Bronchial epithelial cell (primary cell): ENCODE measurements at places on chromosomes 13 and 19.

DNA sequence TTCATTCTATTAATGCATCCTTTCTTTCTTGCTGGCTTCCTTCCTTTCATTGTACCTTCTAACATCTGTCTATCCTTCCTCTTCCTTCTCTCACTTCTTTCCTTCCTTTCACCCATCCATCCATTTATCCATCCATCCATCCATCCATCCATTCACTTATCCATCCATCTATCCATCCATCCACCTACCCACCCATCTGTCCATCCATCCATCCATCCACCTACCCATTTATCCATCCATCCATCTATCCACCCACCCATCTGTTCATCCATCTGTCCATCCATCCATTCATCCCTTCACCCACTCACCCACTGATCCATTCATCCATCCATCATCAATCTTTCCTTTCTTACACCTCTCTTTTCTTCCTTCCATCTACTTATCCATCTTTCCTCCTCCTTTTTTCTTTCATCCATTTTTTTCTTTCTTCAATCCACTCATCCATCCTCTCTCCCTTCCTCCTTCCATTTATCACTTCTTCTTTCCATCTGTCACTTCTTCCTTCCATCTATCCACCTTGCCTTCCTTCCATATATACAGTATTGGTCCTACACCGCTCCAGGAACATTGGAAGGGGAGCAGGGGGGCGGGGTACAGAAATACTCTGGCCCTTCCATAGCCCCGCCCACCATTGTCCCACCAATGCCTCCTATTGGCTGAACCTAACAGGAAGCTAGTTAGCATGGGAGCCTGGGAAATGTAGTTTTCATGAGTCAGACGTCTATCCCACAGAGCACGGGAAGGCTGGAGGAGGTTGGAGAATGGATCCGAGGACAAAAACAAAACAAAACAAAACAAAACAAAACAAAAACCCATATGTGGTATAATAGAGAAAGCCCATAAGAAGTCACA, 45.9 kb downstream of the MBD3L1 start:
- no peak for DNase-seq

- DNase-seq: peak; percentile 65
Observed at GRCh38 chr19:1076951-1077350, 10.0 kb downstream of the ARHGAP45 start.

- no peak for DNase-seq
Observed at GRCh38 chr19:48671446-48671995, 1.3 kb downstream of the NTN5 start.

GRCh38 chr19:51331193-51331592, 10.7 kb downstream of the VSIG10L start:
- DNase-seq: no peak

DNA sequence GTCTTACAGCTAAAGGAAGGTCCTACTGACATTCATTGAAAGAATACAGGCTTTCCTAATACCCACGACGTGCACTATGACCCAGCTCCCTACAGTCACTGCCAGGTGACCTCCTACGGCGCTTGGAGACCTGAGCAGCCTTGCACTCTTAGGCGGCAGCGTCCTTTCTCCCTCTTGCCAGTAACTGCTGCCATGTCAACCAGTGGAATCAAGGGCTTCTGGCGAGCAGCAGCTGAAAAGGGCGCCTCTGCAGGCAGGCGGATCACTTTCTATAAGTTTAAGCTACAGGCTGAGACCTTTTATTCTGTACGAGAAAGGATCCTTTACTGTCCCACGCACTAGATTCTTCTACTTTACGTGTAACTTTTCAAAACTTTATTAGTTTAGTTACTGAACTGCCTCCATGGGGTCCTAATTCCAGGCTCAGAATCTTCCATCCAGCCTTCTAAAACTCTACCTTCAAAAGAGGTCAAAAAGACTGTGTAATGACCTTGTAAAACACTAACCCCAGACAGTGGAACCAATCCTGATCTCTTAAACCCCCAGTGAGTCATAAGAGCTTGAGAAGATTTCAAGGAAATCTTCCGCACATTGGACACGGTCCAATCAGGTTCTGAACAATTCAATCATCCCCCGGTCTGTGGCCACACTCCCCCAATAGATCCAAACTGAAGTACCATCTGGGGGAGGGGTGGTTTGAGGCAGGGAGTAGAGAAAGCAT, 1.9 kb downstream of the KCTD12 start:
- DNase-seq: peak; percentile 40

DNA sequence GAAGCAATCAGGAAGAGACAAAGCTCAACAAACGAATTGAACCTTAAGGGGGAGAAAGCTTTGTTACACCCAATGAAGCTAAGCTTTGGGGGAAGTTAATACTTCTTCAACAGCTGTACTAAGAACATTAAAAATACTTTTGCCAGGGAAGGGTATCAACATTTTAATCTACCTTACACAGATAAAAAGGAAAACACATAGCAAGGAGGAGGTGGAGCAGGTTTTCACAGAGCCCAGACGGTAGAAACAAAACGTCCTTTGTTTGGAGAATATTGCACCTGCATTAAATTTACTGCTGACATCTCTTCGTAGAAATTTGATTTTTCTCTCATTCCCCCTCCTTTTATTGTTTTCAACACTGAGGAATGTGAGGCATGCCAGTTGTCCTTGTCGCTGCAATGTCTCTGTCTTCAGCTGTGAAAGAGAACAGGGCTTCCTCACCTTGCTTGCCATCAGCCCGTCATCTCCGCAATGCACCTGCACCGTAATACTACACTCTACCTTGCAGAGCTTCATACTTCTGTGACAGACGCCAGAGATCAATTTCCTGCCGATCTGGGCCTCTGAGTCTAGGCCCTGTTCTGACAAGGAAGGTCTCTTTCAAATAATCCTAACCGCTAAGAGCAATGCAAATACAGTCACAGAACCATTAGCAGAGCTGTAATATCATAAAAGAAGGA, 270.8 kb downstream of the SPRY2 start:
- no peak for DNase-seq

DNA sequence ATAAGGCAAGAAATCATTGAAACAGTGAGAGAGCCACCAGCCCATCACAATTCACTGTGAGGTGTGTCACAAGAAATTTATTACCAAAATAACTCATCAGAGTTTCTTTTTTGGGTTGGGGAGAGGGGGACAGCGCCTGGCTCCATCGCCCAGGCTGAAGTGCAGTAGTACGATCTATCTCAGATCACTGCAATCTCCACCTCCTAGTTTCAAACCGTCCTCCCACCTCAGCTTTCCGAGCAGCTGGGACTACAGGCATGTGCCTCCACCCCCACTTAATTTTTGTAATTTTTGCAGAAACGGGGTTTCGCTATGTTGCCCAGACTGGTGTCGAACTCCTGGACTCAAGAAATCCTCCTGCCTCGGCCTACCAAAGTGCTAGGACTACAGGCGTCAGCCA, 3.6 kb downstream of the IFNL1 start:
- no peak for DNase-seq

- DNase-seq: no peak
Observed at GRCh38 chr13:98842070-98842469, 89.6 kb upstream of the SLC15A1 start.

DNA sequence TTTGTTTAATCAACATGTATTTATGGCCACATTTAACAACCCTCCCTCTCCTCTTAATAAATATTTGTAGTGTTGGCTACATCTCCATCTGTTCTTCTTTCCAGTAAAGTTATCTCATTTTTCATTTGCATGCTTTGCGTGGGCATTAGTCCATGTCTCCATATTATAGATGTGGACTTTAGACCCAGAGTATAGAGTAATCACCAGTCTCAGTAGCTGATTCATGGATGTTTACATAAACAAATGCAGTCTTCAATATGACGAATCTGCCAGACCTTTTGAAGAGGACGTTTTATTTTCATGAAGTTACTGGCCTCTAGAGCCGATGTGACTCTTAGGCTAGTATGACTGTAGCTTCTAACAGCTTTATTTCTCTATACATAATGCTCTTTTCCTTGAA, 1546.2 kb downstream of the OLFM4 start:
- DNase-seq: no peak

DNA sequence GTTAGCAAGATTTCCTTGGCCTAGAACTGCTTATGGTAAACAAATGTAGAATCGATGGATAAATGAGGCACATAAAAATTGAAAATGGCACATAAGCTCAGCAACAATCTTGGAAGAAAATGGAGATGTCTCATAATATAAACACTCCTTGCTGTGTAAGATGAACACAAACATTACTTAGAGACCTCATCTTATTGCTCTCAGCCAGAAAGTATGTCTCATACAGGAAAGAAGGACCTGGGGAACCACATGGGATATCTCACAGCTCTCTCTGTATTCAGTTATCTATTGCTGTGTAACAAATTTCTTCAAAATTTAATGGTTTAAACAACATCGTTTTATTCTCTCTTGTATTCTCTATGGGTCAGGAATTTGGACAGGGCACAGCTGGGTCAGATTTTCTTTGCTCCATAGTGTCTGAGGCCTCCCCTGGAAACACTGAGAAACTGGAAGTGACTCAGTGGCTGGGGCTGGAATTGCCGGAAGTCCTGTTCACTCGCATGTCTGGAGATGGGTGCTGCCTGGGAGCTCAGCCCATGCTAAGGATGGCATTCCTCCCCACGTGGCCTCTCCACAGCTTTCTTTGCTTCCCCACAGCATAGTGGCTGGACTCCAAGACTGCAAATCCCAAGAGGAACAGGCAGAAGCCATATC, 105.1 kb downstream of the NUFIP1 start:
- DNase-seq: peak; percentile 60

DNA sequence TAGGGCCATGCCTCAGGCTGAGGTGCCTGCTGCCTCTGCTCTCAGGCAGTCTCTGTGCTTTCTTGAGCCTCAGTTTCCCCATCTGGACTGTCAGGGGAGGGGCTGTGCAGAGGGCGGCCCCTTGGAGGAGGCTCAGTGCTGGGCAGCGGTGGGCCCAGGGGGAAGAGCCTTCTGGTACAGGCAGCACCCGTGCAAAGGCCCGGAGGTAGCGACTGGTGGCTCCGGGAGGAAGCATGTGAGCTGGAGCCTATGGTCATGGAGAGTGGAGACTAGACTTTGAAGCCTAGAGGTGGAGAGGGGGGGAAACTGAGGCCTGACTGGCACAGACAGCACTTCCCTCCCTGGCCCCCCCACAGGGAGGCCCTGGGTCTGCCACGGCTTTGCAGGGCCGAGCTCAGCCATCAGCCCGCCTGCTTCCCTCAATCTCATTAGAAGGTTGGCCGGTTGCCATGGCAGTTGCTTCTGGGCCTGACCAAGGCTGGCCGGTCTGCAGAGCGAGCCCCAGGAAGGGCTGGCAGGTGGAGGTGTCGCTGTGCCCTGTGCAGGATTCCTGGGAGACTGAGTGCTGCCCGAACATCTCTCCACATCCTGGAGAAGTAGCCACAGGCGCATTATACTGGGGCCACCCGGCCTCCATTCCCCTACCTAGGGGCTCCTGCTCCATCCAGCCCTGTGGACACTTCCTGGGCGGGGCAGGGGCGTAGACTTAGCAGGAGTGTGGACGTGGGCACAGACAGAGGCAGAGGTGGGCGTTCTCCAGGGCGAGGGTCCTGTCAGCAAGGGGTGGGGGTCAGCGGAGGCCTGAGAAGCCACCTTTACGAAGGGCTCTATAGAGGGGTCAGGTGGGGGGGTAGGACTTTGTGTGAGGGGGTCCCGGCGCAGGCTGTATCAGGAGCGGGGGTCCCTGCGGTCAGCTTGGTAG, 53.2 kb downstream of the CRTC1 start:
- no peak for DNase-seq

DNA sequence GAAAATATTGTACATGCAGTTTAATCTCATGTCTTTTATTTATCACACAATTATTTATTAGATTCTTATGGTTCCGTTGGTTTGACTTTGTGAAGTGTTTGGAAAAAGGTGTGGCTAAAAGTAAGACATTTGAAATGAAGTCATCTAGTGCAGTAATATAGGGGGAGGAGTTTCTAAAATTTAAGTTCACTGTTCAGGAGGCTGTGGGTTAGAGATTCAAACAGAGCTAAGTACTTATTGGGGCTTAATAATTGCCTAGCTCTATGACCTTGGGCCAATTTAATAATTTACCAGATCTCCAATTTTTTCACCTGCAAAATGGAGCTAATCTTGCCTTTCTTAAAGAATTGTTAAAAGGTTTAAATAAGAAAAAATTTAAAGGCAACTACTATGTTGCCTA, 144.6 kb downstream of the NDFIP2 start:
- DNase-seq: no peak

GRCh38 chr19:29576046-29576606, 30.0 kb upstream of the POP4 start:
- DNase-seq: no peak

DNA sequence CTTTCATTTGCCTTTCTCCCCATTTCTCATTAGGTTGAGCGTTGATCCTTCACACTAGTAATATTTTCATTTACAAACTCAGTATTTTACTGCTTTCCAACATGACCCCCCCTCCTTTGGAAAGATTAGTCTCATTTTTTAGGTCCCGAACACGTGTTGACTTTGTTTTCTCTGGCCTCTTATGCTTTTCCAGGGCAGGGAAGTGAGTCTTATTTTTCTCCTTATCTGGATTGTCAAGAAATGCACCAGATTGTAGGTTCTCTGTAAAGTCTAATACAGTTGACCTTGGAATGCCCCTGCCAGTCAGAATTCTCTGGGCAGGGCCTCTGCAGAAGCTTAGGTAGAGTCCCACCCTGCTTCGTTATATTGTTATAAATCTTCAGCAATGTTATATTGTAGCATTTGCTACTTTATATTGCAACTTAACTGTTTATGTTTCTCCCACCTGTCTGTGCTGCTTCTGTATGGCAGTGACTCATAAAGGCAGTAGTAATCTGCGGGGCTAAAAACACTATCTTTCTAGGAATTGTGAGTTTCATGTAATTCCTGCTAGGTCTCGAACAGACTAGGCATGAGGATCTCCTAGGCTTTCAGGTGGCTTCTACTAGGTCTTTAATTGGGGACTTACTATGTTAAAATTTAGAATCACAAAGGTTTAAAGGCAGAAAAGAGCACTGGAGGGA, 2.0 kb downstream of the TDRD3 start:
- DNase-seq: peak; percentile 19

- no peak for DNase-seq
Observed at GRCh38 chr13:25177636-25178035, 5.5 kb upstream of the AMER2 start.

DNA sequence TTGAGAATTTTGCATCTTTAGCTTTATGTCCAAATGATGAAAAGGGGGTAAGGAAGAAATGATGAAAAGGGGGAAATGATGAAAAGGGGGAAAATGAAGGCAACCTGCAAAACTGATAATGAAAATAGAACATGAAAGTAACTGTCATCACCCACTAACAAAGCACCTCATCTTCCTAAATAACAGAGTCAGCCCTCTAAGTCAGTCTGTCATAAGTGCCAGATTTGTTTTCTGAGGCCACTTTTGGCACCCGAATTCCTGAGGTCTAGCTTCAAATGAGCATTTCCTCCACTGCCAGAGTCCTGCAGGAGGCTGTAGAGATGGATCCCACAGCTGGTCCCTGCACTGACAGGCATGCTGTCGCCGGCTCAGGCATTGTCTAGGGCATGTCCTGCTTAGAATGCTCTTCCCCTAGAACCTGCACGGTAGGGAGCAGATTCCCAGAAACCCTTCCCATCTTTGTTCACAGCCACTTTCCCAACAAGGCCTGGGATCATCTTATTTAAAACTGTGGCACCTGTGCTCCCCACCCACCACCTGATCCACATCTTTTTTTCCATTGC, 25.3 kb downstream of the RAP2A start:
- no peak for DNase-seq
